ENCODE measurements at places on chromosomes 4 and X.

- no peak for DNase-seq
Observed at GRCh38 chr4:8347660-8348059, 78.1 kb downstream of the HTRA3 start.

- DNase-seq, result no peak
Observed at GRCh38 chr4:166846939-166847338, 387.4 kb downstream of the SPOCK3 start.

DNA sequence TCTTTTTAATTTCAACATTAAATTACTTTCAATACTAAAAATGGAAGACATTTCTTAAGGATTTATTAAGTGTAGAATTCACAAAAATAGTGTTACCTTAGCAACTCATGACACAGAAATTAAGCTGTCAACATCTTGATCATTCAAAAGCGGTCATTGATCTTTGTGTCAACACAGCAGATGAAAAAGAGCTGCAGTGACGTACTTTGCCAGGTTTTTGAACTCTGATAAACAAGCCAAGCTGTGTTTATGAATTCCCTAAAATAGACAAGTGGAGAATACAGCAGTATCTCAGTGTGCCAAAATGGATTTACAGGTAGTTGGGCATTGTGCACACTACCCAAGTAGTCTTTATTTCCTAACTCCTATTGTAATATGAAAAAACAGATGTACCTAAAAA, 1141.8 kb upstream of the PCDH7 start:
- no peak for DNase-seq

DNA sequence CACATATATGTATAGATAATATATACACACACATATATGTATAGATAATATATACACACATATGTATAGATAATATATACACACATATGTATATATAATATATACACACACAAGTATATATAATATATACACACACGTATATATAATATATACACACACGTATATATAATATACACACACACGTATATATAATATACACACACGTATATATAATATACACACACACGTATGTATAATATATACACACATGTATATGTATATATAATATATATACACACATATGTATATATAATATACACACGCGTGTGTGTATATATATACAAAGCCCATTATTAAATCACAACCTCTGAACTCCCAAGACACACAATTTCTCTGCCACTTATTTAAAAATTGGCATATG, 8.0 kb upstream of the UBE2K start:
- DNase-seq, result no peak

DNA sequence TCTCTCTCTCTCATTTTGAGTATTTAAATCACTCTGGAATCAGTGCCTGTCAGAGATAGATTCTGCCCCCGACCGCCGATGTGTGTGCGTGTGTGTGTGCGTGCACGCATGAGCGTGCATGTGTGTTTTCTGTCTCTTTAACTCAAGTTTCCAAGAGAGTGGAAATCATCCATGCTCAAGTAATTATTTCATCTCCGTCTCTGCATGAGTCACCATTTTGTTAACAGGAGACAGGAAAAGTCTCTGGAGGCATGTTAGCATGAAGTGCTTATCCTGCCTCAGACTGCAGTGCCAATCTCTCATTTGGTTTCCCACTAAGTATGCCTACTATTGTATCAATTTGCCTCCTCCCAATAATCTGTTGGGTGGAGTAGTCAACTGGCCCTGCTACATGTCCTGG, 182.9 kb upstream of the NHS start:
- no peak for DNase-seq

GRCh38 chrX:134749706-134750445, 91.6 kb upstream of the PLAC1 start:
- DNase-seq, result no peak

DNA sequence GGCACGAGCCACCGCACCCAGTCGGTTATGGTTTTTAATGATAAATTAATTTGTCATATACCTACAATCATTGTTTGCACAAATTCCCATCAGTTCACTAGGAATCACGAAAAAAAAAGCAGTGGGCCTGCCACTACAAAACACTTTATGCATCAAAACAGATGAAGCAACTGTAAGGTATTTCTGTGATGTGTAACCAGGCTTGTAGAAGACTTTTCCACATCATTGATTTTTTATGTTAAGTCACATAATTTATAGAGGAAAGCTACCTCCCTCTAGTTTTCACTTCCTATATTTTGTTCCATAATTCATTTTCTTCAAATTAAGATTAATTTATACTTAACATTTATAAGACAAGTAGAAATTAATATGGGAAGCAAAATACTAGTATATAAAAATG, 6.7 kb upstream of the FAM200B start:
- no peak for DNase-seq

All from nephron progenitor cell (in vitro differentiated cells).